ENCODE measurements at places on chromosomes 4 and X.

DNA sequence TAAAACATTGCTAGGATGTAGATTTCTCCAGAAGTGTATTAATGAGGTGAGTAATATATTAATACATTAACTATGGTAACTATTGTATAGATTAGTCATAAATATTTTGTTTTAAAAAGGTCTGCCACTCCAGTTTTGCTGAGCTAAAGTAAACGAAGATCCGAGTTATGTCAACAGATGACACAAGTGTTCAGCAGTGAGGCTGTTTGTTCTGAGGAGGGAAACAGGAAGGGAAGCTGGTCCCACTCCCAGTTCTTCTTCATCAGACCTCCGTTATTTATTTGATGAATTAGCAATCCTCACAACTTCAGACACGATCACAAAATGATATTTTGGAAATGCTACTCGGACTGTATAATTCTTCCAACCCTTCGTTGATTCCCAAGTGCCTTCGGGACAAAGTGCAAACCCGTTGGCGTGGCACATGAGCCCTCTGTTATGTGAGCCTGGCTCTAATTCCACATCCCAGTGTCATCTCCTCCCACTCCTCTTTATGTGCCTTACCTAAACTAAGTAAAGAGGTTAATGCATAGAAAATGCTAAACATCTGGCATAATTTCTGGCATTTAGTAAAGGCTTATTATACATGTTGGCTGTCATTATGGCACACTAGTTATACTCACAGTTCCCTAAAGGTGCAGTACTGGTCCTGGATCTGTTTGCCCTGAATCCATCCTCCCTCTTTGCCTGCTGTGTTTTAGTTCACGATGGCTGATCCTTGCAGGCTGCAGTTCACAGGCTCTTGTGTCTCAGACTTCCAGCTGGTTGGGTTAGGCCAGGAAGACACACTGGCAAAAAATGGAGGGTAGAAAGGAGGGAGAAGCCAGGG, 190.6 kb upstream of the LNX1 start:
- H3K4me1 ChIP-seq = no peaks in the 10 kb centered on the region
- no peak overlapping the region for H3K27ac ChIP-seq
- no peak overlapping the region for H3K4me3 ChIP-seq
- no peaks in the 10 kb centered on the region for H3K27me3 ChIP-seq

GRCh38 chr4:30535255-30535654, 184.9 kb upstream of the PCDH7 start:
- DNase-seq = no peak
- H3K27ac ChIP-seq = no peak overlapping the region
- H3K36me3 ChIP-seq = no peaks in the 10 kb centered on the region

DNA sequence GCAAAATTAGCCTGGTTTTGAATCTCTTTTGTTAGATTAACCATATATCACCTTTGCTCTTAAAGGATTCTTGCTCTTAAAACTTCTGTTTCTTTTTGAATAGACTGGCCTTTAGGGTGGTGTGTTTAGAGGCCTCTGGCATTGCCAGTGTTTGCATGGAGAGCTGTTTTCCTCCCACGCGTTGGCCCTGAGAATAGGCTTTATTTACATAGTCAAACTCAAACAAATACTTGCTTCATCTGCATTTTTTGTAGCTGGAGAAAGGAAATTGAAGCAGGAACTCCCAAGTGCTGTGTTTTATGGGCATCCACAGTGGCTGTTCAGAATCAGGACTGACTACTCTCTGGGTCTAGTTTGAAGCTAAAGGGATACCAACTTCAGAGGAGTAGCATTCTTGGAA, 2.7 kb downstream of the SHROOM2 start:
- no peaks in the 10 kb centered on the region for H3K4me1 ChIP-seq
- H3K27me3 ChIP-seq = no peaks in the 10 kb centered on the region
- no peak for DNase-seq
- H3K27ac ChIP-seq = no peak overlapping the region
- no peak overlapping the region for H3K4me3 ChIP-seq
- H3K36me3 ChIP-seq = no peaks in the 10 kb centered on the region

DNA sequence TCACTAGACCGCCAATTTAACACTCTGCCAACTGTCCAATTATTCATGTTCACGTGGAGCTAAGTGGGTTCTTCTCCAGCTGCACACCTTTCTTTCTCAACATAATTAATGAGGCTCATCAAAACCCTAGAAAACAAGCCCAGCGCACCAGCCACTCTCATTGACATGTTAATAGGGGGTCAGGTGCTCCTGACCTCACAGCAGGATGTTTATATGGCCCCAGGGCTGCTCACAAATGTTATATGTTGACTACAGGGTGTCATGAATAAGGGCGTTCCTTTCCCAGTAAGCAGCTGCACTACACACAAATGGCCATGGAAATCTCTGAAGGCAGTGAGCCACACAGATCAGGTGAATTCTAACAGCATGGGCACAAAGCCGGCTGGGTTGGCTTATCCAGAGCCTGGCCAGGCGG, 209.8 kb downstream of the MGST2 start:
- no peak overlapping the region for H3K4me3 ChIP-seq
- H3K27me3 ChIP-seq = no peaks in the 10 kb centered on the region
- no peaks in the 10 kb centered on the region for H3K4me1 ChIP-seq
- no peak for DNase-seq
- no peaks in the 10 kb centered on the region for H3K36me3 ChIP-seq

- no peak overlapping the region for H3K27ac ChIP-seq
- H3K36me3 ChIP-seq = no peaks in the 10 kb centered on the region
- H3K4me1 ChIP-seq = no peaks in the 10 kb centered on the region
- H3K4me3 ChIP-seq = no peak overlapping the region
- DNase-seq = peak; percentile 8
These were observed 201.0 kb downstream of the PAPSS1 start for GRCh38 chr4:107519053-107519452.

DNA sequence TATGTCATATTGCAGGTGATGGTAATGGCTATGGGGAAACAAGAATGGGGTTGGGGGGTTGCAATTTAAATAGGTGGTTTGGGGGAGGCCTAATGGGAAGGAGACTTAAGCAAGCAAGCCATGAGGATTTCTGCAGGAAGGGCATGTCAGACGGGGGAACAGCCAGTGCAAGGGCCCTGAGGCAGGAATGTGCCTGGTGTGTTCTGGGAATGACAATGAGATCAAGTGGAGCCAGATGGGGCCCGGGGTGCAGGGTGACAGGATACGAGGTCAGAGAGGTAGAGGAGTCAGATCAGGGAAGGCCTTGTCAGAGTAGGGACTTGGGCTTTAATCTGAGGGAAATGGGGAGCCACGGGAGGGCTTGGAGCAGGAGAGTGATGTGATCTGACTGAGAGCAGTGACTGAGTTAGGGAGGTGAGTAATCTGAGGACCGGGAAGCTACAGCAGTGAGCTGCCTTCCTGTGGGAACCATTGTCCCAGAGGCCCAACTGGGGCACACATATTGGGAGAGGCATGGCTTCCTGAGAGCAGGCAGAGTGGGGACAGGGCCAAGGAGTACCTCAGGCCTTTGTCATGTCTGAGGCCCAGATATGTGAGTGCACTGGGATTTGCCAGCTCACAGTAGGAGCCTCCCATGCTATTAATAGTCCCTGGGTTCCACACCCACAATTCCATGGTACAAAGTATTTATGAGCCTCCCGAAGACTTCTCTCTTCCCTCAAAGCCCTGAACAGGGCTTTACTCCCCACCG, 139.8 kb downstream of the BCOR start:
- H3K4me1 ChIP-seq = peaks cover 19% of the 10 kb centered on the region
- DNase-seq = no peak
- H3K27me3 ChIP-seq = no peaks in the 10 kb centered on the region
- no peak overlapping the region for H3K4me3 ChIP-seq

DNA sequence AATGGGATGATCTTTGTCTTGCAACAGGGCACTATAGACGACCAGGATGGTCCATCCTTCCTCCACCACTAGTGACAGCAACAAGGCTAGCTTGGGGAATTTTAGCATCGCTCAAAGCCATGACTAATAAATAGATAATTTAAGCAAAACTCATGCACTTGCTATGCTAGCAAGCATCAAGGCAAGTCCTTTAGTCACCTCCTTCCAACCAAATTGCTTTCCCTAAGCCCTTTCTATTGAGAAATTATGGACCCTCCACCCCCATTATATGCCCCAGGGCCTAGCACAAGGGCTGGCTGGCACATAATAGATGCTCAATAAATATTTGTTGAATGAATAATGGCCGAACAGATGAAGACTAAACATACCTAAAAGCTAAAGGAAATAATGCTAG, 28.6 kb downstream of the SLC16A2 start:
- H3K4me1 ChIP-seq = peaks cover 9% of the 10 kb centered on the region
- no peaks in the 10 kb centered on the region for H3K27me3 ChIP-seq
- no peaks in the 10 kb centered on the region for H3K36me3 ChIP-seq
- H3K27ac ChIP-seq = no peak overlapping the region
- DNase-seq = no peak

GRCh38 chr4:23769406-23769805, 120.4 kb downstream of the PPARGC1A start:
- no peak overlapping the region for H3K27ac ChIP-seq
- no peak overlapping the region for H3K4me3 ChIP-seq
- no peaks in the 10 kb centered on the region for H3K27me3 ChIP-seq
- H3K4me1 ChIP-seq = no peaks in the 10 kb centered on the region
- no peak for DNase-seq

DNA sequence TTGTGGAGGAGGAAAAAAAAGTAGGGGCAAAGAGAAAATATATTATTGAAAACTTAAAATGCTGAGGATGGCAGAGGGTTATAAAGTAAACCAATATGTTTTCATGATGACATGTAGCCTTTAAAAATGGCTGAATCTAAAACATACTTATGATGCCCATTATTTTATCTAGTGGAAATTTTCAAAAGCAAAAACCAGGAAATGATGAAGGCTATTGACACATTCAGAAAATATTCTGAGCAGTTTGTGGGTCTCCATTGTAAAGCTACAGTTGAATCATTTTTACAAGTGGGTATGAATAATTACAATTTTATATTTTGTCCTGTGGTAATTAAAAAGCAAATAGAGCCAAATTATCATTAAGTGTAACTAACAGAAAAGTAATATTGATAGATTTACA, 10.7 kb downstream of the PLS3 start:
- H3K4me3 ChIP-seq = no peak overlapping the region
- no peaks in the 10 kb centered on the region for H3K36me3 ChIP-seq
- no peaks in the 10 kb centered on the region for H3K27me3 ChIP-seq

- H3K27me3 ChIP-seq = peaks cover 5% of the 10 kb centered on the region
- DNase-seq = no peak
- H3K36me3 ChIP-seq = no peaks in the 10 kb centered on the region
- no peak overlapping the region for H3K4me3 ChIP-seq
These were observed 160.0 kb upstream of the NAP1L5 start for GRCh38 chr4:88857588-88857987.

DNA sequence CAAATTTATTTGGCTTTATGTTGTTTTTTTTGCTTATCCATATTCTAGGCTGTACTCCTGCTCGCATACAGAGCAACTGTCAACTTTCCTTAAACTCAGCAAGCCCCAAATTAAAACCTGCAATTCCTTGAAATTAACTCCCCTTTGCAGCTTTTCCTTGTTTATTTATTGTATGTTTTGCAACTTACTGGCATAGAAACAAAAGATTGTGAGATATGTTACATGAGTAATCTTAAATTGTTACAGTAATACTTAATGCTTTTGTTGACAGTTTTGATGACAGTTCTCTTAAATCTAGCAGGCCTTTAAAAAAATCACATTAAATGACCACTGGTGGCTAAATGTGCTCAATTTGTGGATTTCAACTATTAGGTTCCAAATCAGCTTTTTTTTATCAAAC, 4.5 kb downstream of the DDX3X start:
- no peaks in the 10 kb centered on the region for H3K27me3 ChIP-seq
- H3K4me3 ChIP-seq = no peak overlapping the region
- no peak overlapping the region for H3K27ac ChIP-seq
- H3K36me3 ChIP-seq = peaks cover 80% of the 10 kb centered on the region
- peaks cover 26% of the 10 kb centered on the region for H3K4me1 ChIP-seq
- no peak for DNase-seq

DNA sequence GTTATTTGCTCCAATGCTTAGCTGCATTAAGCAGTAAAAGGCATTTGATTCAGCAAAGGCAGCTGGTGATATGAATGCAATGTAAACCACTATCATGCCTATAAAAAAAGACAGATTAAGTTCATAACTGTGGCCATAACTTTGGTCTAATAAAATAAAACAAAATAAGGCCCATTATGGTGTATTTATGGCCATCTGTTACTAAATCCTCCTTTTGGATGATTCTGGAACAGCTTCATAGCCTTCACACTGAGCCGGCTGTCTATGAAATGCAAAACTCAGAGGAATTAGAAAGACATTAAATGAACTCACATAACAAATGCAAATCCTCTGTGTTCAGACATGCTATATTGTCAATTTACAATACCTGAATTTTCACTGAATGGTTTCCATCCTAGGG, 223.7 kb upstream of the FAT4 start:
- DNase-seq = no peak
- no peak overlapping the region for H3K27ac ChIP-seq
- H3K27me3 ChIP-seq = no peaks in the 10 kb centered on the region
- no peaks in the 10 kb centered on the region for H3K4me1 ChIP-seq
- H3K36me3 ChIP-seq = no peaks in the 10 kb centered on the region
- no peak overlapping the region for H3K4me3 ChIP-seq

DNA sequence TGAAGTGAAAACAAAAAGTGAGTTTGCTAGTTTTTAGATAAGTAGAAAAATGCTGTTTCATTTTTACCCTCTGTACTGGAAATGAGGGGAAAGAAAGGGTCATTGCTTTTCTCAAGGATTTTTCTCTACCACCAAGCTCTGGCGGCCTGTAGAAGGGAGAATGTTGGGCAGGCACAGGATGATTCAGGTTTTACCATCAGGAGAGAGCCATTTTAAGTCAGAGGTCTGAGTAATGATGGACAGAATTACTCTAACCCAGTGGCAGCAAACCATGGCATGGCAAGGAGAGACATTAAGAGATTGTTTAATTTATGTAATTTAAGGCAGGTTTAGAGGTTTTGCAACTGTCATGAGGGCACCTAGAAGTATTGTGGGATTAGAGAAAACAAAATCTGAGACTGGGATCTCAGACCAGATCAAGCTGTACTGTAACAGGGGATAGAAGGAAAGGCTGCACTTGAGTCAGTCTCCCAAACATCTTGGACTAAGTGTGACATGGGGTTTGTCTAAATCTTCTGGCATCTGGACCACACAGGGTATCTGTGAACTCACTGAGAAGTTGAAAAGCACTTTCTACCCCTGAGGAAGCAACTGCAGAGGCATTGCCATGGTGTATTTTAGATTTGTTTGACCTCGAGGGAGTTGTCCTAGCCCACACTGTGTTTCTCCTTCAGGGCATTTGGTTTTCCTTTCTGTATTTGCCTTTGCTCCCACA, 81.6 kb downstream of the BANK1 start:
- H3K4me3 ChIP-seq = no peak overlapping the region
- no peaks in the 10 kb centered on the region for H3K4me1 ChIP-seq
- no peak for DNase-seq

- no peak for DNase-seq
- no peak overlapping the region for H3K27ac ChIP-seq
- H3K36me3 ChIP-seq = no peaks in the 10 kb centered on the region
- no peak overlapping the region for H3K4me3 ChIP-seq
- H3K27me3 ChIP-seq = no peaks in the 10 kb centered on the region
- H3K4me1 ChIP-seq = no peaks in the 10 kb centered on the region
These were observed 2.9 kb downstream of the CCSER1 start for GRCh38 chr4:90130076-90130475.
